HS-27A (cell line): ENCODE measurements at places on chromosomes 1 and 21.
A peak's percentile ranks its signal among the peaks of the same experiment; 100 is the strongest.

DNA sequence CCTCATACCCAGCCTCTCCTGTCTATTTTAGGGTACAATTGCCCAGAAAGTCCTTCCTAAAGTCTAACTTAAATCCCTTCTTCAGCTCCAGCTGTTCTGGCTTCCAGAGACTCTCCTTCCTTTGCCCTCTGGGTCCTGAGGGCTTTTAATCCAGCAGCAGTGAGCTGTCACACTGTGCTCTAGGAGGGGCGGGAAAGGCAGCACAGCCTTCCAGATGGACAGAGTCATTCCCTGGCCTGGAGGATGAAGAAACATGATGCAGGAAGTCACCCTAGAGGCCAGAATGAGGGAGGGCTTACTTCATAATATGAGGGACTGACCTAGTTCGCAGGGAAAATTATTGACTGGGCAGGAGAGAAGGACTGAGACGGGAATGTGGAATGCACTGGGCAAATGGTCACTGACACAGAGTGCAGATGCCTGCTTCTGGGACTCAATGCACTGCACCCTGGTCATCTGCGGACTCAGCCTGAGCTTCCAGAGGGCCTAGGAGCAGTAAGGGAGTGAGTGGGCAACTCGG, 1.3 kb downstream of the SH2D2A start:
- no peak for DNase-seq

DNA sequence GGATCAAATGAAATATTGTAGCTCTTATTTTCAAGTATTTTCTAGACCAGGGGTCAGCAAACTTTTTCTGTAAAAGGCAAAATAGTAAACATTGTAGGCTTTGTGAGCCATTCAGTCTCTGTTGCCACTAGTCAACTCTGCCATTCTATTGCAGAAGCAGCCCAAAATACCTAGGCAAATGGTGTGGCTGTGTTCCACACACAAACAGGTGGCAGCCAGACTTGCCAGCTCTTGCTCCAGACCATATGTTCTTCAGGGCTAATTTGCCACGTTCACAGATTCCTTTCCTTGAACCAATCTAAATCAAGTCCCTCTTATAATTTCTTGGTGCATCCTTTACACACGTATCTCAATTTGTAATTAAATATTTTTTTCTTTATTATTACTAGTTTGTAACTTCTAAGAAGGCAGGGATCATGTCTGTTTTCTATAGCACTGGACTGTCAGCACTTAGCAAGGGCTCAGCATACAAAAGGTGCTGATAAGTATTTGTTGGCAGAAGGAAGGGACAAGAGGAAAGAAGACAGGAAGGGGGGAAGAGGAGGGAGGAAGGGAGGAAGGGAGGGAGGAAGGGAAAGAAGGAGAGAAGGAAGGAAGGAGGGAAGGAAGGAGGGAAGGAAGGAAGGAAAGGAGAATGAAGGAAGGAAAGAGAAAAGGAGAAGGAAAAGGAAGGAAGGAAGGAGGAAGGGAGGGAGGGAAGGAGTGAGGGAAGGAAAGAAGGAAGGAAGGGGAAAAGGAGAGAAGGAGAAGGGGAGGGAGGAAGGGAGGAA, 106.5 kb upstream of the EDEM3 start:
- DNase-seq = no peak

- DNase-seq = no peak
These were observed 35.6 kb upstream of the ID3 start for GRCh38 chr1:23594927-23595353.

DNA sequence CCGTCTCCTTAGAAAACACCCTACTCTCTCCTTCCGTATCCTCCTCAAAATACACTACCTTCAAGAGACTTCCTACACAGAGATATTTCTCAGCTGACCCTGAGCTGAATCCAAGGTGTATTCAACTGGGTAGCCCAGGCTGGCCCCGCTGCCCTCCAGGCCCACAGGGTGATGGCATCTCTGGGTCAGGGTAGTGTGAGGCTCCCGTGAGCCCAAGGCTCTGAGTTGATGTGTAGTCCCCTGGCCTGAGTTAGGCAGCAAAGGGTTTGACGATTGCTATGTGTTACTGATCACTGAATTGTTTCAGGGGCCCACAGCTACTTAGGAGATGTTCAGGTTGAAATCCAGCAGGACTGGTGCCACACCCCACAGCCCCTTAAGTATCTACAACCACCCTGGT, 6.7 kb downstream of the INAVA start:
- no peak for DNase-seq

DNA sequence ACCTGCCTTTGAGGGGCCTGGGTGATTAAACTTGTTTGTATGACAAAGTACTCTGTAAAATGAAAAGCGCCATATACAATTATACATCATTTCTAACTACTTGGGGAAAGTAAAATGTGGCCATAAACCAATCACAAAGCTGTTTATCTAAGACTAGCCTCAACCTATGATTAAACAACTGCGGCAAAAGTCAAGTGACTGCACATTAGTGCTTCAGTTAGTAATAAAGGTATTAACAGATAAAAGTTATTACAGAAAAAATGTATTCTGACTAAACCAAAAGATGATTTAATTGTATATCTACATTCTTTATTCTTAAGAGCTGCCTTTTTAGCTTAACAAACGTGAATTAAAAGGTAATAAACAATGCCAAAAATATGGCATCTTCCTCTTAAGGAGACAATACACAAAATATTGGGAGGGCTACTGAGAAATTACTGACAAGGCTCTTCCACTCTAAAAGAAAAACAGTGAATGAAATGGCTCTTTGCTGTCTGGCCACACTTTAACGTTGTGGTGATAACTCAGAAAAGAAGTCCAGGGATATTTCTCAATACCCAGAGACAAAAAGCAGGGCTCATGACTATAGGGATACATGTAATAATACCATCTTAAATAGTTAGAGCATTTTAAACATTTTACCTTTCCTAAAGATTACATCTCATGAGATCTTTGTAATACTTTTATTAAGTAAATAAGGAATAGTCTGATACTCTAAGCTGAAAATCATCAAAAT, 8.6 kb downstream of the ARHGAP29 start:
- no peak for DNase-seq

- no peak for DNase-seq
These were observed 18.5 kb upstream of the LRRC53 start for GRCh38 chr1:74530892-74531291.

- DNase-seq = no peak
These were observed 194.8 kb downstream of the LMO4 start for GRCh38 chr1:87523466-87523865.

GRCh38 chr1:20152599-20152930, 13.4 kb downstream of the PLA2G2F start:
- DNase-seq = no peak

DNA sequence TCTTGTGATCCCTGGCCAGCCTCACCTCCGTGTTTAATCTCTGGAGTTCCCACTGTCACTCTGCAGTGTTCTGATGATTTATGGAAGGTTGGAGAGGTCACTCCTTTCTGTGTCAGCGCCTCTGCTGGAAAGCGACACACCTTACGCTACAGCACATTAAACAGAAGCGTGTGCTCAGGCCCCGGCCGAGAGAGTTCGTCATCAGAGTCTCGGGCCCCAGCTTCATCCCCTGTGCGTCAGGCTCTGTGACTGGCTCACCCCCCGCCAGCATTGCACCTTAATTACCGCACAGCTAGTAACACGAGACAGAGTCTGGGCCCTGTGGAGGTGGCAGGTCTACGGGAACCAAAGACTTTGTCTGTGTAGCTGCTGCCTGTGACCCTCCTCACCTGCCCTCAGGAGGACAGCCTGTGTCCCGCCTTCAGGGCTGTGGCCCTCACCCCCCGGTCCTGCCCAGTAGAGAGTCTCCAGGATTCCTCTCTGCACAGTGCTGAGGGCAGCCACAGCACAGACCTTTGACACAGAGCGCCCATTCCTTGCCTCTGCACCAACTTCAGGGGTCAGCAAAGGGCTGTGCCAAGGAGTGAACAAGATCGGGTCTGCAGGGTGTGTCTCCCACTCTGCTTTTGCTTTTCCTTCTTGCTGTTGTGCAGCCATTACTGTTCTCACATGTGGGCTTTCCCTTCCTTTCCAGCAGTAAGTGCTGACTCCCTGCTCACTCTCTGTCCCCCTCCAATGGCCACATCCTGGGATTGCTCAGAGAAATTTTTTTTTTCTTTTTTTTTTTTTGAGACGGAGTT, 157.6 kb downstream of the PGBD5 start:
- peak; percentile 8 for DNase-seq

- DNase-seq = no peak
These were observed 2.4 kb upstream of the CGN start for GRCh38 chr1:151508833-151509232.

- no peak for DNase-seq
These were observed 497.1 kb downstream of the AJAP1 start for GRCh38 chr1:5151511-5151910.

- DNase-seq = peak; percentile 92
These were observed 135.0 kb downstream of the TGFB2 start for GRCh38 chr1:218480137-218480536.

DNA sequence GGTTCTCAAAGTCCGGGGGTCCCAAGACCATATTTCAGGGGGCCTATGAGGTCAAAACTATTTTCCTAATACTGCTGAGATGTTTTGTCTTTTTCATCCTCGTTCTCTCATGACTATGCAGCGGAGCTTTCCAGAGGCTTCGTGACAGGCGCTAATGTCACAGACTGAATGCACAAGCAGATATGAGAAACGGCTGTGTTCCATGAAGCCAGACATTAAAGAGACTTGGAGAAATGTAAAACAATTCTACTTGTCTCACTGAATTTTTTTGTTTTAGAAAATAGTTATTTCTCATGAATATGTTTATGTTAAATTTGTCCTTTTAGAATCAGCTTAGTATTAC, 10.3 kb downstream of the PIGP start:
- no peak for DNase-seq

DNA sequence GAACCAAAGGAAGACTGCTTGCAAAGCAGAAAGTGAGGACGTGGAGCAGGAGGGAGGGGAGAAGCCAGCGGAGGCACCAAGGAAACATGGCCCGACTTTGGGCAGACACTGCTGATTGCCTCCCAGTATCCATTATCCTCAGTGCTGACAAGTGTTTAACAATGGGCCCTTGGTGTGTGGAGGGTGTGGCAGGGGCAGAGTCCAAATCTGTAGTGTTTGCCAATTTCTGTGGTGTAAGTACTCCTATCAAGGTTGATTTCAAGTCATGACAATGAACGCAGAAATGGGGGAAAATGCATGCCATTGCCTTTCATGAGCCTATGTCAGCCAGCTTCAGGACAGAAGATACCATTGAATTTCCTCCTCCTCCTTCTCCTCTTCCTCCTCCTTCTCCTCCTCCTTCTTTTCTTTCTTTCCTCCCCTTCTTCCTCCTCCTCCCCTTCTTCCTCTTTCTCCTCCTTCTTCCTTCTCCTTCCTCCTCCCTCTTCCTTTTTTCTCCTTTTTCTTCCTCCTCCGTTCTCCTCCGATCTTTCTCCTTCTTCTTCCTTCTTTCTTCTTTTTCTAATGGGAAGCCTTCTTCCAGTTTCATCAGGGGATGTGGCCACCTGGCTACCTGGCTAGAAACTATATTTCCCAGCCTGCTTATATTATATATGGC, 10.3 kb upstream of the PHC2 start:
- no peak for DNase-seq

DNA sequence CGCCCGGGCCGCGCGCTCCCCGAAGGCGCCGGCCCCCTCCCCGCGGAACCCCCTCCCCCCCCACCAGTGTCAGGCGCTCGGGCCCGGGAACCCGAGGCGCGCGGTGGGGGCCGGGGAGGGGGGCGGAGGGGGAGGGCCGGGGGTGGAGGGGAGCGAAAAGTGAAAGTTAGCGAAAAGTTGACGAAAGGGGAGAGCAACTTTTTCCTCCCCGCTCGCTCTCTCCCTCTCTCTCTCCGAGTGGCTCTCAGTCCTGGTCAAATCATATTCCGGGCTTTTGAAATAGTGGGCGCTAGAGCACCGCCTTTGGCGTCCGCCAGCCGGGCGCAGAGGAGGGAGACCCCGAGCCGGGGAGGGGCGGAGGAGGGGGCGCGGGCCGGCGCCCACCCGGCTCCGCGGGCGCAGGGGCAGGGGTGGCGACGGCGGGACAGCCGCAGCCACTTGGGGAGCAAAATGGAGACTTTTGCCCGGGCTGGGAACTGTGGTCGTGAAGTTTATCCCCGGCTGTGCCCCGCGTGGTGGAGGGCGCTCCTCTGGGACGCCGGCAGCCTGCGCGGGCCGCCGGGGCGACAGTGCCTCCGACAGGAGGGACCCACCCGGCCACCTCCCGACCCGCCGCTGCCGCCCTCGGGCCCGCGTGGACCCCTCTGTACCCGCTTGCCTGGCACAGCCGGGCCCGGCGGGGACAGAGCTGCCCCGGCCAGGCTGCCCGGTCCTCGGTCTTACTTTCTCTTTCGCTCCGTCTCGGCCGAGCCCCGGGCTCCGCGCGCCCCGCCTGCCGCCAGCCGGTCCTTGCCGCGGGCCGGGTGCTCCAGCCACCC, 697 bp downstream of the PRDM16 start:
- no peak for DNase-seq

GRCh38 chr1:225842074-225842473, 32.1 kb downstream of the EPHX1 start:
- no peak for DNase-seq

DNA sequence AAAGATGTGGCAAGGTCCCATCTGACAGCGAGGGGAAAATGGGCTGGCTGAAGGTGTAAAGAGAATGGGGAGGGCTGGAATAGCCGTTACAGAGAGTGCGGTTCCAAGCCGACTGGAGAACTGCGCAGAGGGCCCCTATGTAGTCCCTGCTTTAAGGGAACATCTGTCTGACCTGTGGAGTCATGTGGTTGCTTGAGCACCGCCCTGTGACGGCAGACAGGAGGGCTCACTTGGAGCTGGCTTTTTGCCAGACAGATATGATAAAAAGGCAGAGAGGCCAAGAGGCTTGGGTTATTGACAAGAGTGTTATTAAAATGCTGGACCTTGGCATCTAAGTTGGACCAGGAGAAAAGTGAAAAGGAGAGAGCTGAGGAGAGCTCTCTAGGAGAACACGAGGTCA, 5.9 kb upstream of the PTPRF start:
- DNase-seq = no peak

DNA sequence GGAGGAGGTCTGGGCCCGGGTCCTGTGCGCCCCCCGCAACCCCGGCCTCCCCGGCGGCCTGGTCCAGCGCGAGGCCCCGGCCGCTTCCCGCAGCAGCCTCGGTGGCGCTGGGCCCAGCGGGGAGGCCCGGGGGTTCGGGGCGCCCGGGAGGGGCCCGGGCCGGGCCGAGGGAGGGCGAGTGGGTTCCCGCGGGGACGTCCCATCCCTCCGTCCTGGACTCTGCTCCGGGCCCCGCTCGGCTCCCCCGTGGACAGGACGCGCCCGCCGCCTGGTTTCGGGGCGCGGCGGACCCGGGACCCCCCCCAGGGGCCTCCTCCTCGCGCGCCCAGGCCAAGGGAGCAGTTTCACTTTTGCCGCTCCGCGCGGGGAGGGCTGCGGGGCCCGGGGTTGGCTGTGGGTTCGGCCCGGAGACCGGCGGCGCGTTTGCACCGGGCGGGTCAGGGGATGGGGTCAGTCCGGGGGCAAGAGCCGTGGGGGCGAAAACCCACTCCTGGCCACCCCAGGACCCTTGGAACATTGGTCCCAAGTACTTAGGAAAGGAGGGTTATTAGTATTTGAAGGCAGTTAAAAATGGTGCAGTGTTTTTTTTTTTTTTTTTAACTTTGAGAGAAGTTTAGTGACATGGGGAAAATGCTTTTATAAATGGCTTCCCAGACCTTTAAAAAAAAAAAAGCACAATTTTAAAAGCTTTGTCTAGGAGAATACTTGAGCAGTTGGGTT, 677 bp downstream of the AGPAT3 start:
- DNase-seq = no peak
